Activated CD8-positive, alpha-beta T cell treated with anti-CD3 and anti-CD28 coated beads, Interleukin-2, amount 10 ng/mL, durations not matched to agents 7 days and 5 days (primary cell): ENCODE measurements at places on chromosomes 1 and 21. TPM values are rescaled to one million over a fixed set of nuclear protein-coding genes. Genes with fewer than 3 reads are reported as not detected.
A peak's percentile ranks its signal among the peaks of the same experiment; 100 is the strongest.

DNA sequence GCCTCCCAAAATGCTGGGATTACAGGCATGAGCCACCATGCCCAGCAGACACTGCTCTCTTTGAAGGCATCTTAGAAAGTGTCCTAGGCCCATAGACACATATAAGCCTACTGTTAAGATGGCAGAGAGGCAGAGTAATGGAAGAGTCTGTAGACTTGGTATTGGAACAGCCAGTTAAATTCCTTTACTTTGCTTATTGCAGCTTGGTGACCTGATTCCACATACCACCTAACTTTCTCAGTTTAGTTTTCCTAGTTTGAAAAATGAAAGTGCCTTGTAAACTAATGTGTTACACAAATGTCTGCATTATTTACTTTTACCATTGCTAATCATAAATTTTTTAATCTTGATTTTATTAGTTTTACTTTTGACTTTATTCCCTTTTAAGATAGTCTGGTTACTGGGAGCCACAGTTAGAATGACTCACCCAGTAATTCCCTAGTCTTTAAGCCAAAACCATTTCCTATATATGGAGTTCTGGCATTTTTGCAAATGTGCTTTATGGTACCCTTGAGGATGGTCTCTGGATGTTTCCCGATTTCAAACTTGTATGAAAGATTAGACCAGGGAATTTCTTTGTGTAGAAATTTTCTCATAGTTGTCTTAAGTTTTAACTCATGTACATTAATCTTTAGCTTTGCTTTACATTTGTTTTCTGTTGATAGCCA is 6.4 kb downstream of the SMAP2 start:
- H3K36me3 ChIP-seq, result peaks cover 54% of the 10 kb centered on the region
- H3K4me1 ChIP-seq, result peaks cover 85% of the 10 kb centered on the region
- H3K4me3 ChIP-seq, result peak overlapping the region; percentile 44
- peak overlapping the region; percentile 81 for H3K27ac ChIP-seq

DNA sequence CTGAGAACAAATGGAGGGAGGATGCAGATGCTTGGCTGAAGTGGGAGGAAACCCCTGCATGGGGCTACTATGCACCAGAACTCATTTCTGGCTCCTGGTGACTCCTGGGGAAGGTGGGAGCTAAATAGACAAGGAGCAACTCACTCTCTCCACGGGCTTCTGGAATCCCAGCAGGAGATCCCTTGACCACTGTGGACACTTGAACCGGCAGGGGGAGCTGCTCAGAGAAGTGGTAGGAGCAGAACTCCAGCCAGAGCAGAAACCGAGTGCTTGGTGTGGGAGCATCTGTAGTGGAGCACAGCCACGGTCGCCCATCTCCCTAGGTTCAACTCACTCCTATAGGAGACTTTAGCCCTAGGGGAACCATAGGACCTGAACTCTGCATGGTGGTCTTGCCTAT is 205.6 kb upstream of the GJB5 start:
- DNase-seq, result no peak
- peaks cover 4% of the 10 kb centered on the region for H3K27me3 ChIP-seq
- H3K36me3 ChIP-seq, result no peaks in the 10 kb centered on the region
- H3K4me1 ChIP-seq, result no peaks in the 10 kb centered on the region
- no peak overlapping the region for H3K4me3 ChIP-seq
- no peak overlapping the region for H3K27ac ChIP-seq

- no peak overlapping the region for H3K27ac ChIP-seq
- no peak overlapping the region for H3K4me3 ChIP-seq
- DNase-seq, result no peak
These were observed 407.9 kb downstream of the VAV3 start for GRCh38 chr1:107557095-107557494.

GRCh38 chr1:189880135-189880534 is 597.5 kb downstream of the BRINP3 start:
- no peak overlapping the region for H3K27ac ChIP-seq
- H3K36me3 ChIP-seq, result no peaks in the 10 kb centered on the region
- no peaks in the 10 kb centered on the region for H3K27me3 ChIP-seq
- H3K4me1 ChIP-seq, result no peaks in the 10 kb centered on the region
- no peak overlapping the region for H3K4me3 ChIP-seq
- no peak for DNase-seq

OR2L13 gene
- not detected for total RNA-seq

DNA sequence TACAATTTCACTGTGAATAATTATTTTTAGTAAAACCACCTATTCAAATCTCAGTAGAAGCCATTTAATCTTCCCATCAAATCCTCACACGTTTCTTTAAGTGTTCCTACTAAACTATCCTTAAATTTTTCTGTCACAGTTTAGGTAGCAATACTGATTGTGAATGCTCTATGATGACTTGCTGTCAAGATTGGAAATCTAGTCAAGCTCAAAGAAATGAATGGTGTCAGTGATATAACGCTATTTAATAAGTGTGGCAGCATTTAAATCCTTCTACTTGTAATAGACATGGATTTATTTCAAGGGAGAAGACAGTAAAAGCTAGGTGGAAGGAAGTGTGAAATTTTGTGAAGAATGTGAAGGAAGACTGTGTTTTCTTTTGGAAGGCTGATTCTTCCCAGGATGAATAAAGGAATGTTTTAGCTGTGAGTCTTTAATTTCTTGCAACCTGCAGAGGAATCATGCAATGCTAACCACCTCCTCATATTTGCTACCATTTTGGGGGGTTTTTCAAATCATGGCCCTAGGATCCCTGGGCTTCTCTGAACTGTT is 936.7 kb upstream of the NEGR1 start:
- no peak for DNase-seq
- H3K27ac ChIP-seq, result no peak overlapping the region
- H3K4me1 ChIP-seq, result no peaks in the 10 kb centered on the region
- H3K36me3 ChIP-seq, result no peaks in the 10 kb centered on the region
- H3K27me3 ChIP-seq, result no peaks in the 10 kb centered on the region

DNA sequence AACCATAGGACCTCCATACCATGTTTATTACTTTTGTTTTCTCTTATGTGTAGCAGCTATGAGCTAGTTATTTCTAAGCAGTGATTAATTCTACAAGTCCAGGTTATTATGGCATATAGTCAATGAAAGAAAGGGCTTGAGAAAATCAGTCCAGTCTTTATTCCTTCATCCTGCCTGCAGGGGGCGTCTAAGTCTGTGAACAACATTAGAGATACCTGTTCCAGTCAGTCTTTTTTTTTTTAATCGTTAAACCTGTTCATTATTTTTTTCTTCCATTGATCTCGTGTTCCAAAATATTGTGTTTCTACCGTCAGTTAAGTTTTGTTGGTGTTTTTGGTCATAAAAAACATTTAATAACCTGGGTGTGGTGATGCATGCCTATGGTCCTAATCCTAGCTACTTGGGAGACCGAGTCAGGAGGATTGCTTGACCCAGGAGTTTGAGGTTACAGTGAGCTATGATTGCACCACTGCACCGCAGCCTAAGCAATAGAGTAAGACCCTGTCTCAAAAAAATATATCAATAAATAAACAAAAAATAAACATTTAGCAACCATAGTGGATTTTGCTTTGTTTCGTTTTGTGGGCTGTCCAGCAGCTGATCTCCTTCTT is 29.4 kb upstream of the CD2 start:
- no peak overlapping the region for H3K4me3 ChIP-seq
- peaks cover 33% of the 10 kb centered on the region for H3K4me1 ChIP-seq
- DNase-seq, result peak; percentile 89
- H3K27me3 ChIP-seq, result no peaks in the 10 kb centered on the region
- H3K27ac ChIP-seq, result no peak overlapping the region

GSTM3 gene
- total RNA-seq, result 7.6 TPM

- H3K27me3 ChIP-seq, result no peaks in the 10 kb centered on the region
- DNase-seq, result no peak
- peaks cover 7% of the 10 kb centered on the region for H3K36me3 ChIP-seq
- no peak overlapping the region for H3K4me3 ChIP-seq
- H3K27ac ChIP-seq, result no peak overlapping the region
These were observed 111.0 kb downstream of the PDE9A start for GRCh38 chr21:42764443-42764760.

COL6A1 gene
- total RNA-seq, result 0.42 TPM

- peaks cover 2% of the 10 kb centered on the region for H3K27me3 ChIP-seq
- H3K27ac ChIP-seq, result no peak overlapping the region
- H3K36me3 ChIP-seq, result no peaks in the 10 kb centered on the region
- H3K4me3 ChIP-seq, result no peak overlapping the region
- DNase-seq, result no peak
These were observed 60.2 kb downstream of the GLUL start for GRCh38 chr1:182331387-182331786.

CYP4A22 gene
- total RNA-seq, result not detected

GRCh38 chr1:158999316-159000069 is 10.2 kb upstream of the IFI16 start:
- no peaks in the 10 kb centered on the region for H3K36me3 ChIP-seq
- no peak for DNase-seq
- H3K27me3 ChIP-seq, result no peaks in the 10 kb centered on the region

RNPEP gene
- total RNA-seq, result 32.0 TPM

DNA sequence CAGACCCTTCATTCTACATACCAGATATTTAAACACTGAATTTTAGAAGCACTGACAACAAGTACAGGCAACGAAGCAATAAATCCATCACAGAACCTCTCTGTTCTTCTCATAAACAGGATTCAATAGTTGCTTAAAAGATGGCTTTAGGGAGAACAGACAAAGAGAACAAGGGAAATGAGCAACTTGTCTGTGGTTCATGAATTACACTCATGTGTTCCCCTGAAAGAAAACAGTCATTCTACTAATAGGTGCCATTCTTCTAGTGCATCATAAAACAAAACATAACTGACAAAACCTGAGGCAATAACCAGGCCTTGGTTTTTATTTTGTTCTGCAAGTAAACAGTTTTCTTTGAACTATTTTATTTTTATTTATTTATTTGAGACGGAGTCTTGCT is 6.8 kb downstream of the GNL2 start:
- H3K27me3 ChIP-seq, result no peaks in the 10 kb centered on the region
- peaks cover 18% of the 10 kb centered on the region for H3K4me1 ChIP-seq
- no peak overlapping the region for H3K4me3 ChIP-seq
- H3K27ac ChIP-seq, result no peak overlapping the region

GRCh38 chr1:165287781-165288180 is 68.7 kb downstream of the LMX1A start:
- DNase-seq, result no peak
- H3K4me3 ChIP-seq, result no peak overlapping the region

DNA sequence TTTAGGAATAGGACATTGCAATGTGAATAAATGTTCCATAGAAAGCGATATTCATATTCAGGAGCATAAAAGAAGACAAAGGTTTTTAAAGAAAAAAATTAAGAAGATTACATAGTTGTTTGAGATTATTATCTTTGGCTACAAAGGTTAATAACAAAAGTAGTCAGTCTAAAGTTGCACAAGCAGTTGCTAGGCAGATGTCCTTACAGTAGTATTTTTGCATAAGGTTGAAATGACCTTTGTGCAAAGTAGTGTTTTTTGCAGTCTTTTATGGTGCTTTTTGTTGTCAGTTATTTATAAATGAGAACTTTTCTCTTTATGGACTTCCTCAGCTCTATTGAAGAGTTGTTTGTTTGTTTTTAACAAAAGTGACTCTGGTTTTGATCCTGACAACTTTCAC is 447.8 kb downstream of the AMY1C start:
- no peak for DNase-seq
- H3K27ac ChIP-seq, result no peak overlapping the region
- no peaks in the 10 kb centered on the region for H3K36me3 ChIP-seq
- no peaks in the 10 kb centered on the region for H3K27me3 ChIP-seq
- no peak overlapping the region for H3K4me3 ChIP-seq

DNA sequence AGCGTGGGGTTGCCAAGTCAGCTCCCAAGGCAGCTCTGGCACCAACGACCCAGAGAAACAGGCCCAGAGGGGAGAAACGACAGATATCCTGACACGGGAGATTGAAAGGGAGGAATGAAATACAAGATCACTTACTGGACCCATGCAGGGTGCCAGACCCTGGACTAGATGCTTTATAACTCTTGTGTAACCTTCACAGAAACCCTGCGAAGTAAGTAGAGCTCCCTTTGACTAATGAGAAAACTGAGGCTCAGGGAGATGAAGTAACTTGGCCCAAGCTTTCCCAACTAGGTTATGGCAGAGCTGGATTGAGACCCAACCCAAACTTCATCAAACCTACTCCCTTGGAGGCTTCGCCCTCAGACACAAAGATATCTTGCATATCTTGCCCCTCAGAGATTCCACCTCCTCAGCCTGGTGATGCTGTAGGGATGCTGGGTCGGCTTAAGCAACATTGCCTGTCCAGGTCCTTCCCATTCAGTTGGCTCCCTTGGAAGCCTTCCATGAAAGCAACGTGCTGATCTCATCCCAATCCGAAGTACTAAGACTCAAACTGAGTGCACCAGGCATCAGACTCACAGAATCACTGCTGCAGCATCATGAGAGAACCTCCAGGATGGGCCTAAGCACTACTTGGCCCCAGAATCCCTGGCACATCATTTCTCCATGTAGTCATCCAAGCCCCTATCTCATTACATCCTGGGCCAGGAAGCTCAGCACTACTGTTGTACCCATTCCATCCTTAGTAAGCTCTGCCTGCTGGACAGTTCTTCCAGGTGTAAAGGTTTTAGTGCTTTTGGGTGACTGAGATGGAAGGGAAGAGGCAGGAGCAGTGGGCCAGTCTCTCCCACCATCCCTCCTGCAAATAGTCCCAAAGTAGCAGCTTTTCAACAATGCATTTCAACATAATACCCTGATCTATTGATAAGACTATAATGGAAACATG is 1.1 kb upstream of the IGSF9 start:
- H3K4me3 ChIP-seq, result peak overlapping the region; percentile 36
- peaks cover 58% of the 10 kb centered on the region for H3K27me3 ChIP-seq
- H3K27ac ChIP-seq, result no peak overlapping the region
- peaks cover 9% of the 10 kb centered on the region for H3K4me1 ChIP-seq
- H3K36me3 ChIP-seq, result no peaks in the 10 kb centered on the region

SEMA4A gene
- 17.8 TPM for total RNA-seq

GRCh38 chr1:207069858-207070506 is 16.9 kb downstream of the PFKFB2 start:
- peak overlapping the region; percentile 88 for H3K27ac ChIP-seq
- DNase-seq, result no peak

- H3K27me3 ChIP-seq, result peaks cover 9% of the 10 kb centered on the region
- H3K36me3 ChIP-seq, result no peaks in the 10 kb centered on the region
- H3K4me1 ChIP-seq, result no peaks in the 10 kb centered on the region
- no peak overlapping the region for H3K27ac ChIP-seq
- no peak overlapping the region for H3K4me3 ChIP-seq
- no peak for DNase-seq
These were observed 144.3 kb downstream of the DNM3 start for GRCh38 chr1:171985639-171986038.

JUN gene
- total RNA-seq, result 107 TPM

DNA sequence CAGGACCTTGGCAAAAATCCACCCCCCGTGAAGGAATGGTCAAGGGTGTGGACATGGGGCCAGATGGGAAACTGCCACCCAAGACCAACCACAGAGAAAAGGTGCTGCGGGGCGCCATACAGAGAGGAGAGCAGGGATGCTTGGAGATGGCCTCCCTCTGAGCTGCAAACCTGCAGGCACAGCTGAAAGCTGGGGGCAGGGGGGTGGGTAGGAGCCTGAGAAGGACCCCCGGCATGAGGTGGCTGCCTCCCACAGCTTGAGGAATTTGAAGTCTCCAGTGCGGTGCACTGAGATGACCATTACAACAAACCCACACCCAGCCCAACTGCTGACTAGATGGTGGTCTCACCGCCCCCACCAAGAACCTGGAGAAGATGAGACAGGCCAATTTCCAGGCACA is 84.8 kb downstream of the WDR4 start:
- no peak for DNase-seq
- peaks cover 15% of the 10 kb centered on the region for H3K27me3 ChIP-seq
- no peak overlapping the region for H3K27ac ChIP-seq
- H3K4me1 ChIP-seq, result no peaks in the 10 kb centered on the region
- no peaks in the 10 kb centered on the region for H3K36me3 ChIP-seq

- H3K4me3 ChIP-seq, result no peak overlapping the region
- no peak overlapping the region for H3K27ac ChIP-seq
- no peak for DNase-seq
These were observed 29.5 kb downstream of the LIN9 start for GRCh38 chr1:226279498-226279897.
